ENCODE measurements at places on chromosomes 16 and 17. TPM values are rescaled to one million over a fixed set of nuclear protein-coding genes. Genes with fewer than 3 reads are reported as not detected.

Gene SRL
- polyA plus RNA-seq: not detected

Gene SDK2
- polyA plus RNA-seq: 3.3 TPM

Gene ELMO3
- polyA plus RNA-seq: 0.35 TPM

Gene PRSS36
- polyA plus RNA-seq: 1.4 TPM

Gene CACNG1
- not detected for polyA plus RNA-seq

Gene CCDC144A
- not detected for polyA plus RNA-seq

Gene C1QTNF8
- not detected for polyA plus RNA-seq

Gene TPSD1
- not detected for polyA plus RNA-seq

Gene HSPB9
- polyA plus RNA-seq: 0.15 TPM

Gene HOXB1
- not detected for polyA plus RNA-seq

Gene AMZ2
- polyA plus RNA-seq: 80.0 TPM

Gene GLIS2
- not detected for polyA plus RNA-seq

Gene YBX2
- polyA plus RNA-seq: not detected

Gene ASGR1
- polyA plus RNA-seq: 0.50 TPM

Gene KCNH6
- not detected for polyA plus RNA-seq

Gene KREMEN2
- polyA plus RNA-seq: 1.5 TPM
